ENCODE measurements at places on chromosomes 12 and 14. TPM values are rescaled to one million over a fixed set of nuclear protein-coding genes. Genes with fewer than 3 reads are reported as not detected.

CDCA3 gene
- 6.2 TPM for total RNA-seq

ERGIC2 gene
- total RNA-seq: 44.4 TPM

HOXC11 gene
- total RNA-seq: 0.38 TPM

DNA sequence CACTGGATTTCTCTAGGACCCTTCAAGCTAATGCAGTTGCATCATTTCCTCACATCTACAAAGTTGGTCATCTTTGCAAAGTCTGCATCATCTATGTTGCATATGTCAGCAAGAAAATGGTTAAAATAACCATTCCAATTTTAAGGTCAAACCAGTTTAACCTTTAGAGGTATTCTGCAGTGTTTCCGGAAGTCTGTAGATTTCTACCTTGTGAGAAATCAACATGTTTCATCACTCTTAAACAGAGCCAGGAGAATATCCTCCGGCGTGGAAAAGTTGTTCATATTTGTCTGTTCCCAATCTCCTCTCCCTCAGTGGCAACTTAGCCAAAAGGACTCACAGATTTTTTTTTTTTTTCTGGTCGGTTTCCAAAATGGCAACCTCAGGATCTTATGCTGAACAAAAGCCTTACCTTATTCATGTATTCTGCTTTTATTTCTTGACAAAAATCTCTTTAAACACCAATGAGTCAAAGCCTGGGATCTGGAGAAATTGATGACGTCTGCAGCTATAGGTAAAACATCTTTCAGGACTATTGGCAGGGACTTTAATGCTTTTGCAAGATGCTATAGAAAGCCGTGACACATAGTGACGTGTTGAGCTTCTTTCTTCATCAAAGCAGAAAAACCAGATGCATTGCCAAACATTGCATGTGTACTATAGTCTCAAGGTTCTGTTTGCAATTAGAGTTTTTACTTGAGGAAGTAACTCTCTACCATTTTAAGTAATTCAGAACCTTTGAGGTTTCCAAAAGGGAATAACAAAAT lies 16.0 kb upstream of the CDK17 start:
- no peak for DNase-seq

GRCh38 chr12:14710632-14711320 lies 14.4 kb upstream of the GUCY2C start:
- DNase-seq: no peak

- DNase-seq: no peak
These were observed 37.5 kb upstream of the KRR1 start for GRCh38 chr12:75548879-75549278.

GRCh38 chr14:92309968-92310530 lies 12.9 kb upstream of the SLC24A4 start:
- DNase-seq: no peak

- no peak for DNase-seq
These were observed 31.5 kb upstream of the NUAK1 start for GRCh38 chr12:106170285-106170684.

DNA sequence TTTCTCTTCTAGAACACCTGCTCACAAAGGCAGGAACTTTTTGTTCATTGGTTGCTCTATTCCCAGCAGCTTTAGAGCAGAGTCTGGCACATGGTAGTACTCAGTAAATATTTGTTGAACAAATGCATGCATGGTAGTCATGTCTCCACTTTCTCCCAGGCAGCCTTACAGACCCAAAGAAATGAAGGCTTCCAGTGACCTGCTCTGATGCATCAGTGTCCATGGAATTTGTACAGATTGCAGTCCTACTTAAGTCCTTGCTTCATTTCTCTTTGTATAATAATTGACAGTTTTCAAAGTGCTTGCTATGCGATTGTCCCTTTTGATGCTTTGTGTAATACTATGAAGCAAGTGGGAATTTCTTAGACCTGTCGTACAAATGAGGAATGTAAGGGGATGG lies 119.6 kb downstream of the DERA start:
- no peak for DNase-seq

GRCh38 chr12:28974166-28974565 lies 174.9 kb upstream of the FAR2 start:
- no peak for DNase-seq

- no peak for DNase-seq
These were observed 1.3 kb upstream of the ARHGAP5 start for GRCh38 chr14:32075672-32076277.

DNA sequence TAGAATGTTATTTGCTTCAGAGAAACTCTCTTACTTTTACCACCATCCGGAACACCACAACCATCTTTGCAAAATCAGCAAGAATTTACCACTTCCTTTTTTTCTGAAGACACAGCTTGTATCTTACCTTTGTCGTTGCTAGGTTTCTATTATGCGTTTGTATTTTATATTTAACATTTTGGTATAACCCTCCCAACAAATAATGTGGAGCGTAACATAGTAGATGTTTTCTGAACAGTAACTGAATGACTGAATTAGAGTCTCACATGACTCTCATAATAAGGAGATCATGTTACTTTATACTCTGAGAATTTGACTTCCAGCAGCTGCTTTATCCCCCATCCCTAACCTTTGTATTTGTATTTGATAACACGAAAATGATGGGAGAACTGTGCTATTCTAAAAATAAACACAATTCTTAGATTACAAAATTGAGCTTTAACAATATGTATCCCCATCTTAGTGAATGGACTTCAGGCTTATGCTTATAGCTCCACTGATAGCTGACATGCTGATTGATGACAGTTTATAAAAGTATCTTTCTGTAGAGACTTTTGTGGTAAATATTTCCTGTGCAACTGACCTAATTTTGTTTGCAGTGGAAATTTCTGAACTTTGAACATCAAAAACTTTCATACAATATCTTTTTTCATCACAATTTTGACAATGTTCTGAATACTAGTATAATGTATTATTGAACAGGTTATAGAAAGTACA lies 7.9 kb upstream of the KLRB1 start:
- DNase-seq: no peak

DNA sequence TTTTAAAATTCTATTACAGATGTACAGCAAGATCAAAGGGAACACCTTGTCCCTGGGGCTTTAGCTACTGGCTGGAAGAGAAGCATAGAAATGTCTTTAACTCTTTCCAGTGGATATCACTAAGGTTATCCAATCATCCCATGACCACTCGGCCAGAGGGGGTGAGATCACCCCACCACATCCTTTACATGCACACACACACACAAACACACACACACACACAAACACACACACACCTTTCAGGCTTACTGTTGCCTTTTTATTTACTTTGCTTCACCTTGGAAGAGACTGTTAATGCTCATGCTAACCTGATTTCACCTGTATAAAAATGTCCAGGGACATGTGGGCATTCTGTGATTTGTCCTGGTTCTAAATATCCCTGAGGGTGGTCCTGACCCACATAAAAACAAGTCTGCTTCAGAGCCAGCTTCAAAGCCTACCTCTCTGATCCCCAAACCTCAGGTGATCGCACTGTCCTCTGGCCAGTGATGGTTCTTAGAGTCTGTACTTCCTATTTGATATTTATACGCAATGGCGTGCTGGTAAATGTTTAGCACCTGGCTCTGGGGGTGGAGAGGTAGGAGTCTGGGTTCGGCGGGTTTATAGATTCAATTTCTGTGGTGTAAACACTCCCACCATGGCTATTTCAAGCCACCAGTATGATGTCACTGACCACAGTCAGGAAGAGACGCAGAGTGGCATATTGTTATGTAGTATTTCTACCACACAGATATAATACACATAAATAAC lies 166.1 kb upstream of the EEA1 start:
- no peak for DNase-seq

DNA sequence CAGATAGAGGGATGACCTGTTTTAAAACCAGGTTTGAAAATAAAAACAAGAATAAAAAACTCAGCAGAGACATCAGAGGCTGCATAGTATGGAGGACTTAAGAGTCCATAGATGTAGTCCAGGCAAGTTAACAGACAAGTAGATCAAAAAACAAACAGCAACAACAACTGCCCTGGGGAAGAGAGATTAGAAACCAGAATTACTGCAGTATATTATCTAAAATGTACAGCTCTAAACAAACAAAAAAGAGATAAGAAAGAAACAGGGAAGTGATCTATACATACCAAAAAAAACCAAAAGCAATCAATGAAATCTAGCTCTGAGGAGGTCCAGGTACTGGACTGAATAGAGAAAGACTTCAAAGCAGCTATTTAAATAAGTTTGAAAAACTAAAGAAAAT lies 48.8 kb downstream of the ACSM4 start:
- DNase-seq: no peak

- no peak for DNase-seq
These were observed 158.8 kb downstream of the TMTC3 start for GRCh38 chr12:88300931-88301330.

DNA sequence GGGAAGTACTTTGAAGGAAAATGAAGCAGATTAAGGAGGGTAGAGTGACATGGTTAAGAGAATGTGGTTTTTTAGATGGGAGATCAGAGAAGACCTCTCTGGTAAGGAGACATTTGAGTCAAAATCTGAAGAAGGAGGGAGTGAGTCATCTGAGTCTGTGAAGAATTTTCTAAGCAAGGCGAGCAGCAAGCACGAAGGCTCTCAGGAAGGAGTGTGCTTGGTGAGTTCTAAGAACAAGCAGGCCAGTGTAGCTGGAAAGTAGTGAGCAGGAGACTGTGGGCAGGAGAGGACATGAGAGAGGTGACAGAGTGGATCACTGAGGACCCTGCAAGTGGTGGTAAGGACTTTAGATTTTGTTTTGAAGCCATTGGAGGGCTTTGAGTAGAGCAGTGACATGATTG lies 76.3 kb upstream of the FUT8 start:
- no peak for DNase-seq

DNA sequence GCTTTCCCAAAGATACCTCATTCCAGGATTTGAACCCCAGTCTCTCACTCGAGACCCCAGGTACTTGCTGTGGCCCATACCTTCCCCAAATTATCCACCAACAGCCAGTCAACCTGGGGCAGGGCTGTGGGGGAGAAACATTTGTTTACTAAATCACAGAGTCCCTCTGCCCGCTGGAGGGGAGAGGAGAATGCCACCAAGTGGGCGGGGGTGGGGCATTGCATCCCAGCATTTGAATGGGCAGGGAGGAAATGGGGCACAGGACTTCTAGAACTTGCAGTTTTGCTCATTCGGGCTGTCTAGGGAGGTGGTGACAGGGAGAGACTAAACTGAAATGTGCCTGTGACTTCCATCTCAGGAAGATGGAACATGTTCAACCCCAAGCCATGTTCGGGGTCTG lies 10.9 kb upstream of the SERPINA9 start:
- DNase-seq: no peak

DNA sequence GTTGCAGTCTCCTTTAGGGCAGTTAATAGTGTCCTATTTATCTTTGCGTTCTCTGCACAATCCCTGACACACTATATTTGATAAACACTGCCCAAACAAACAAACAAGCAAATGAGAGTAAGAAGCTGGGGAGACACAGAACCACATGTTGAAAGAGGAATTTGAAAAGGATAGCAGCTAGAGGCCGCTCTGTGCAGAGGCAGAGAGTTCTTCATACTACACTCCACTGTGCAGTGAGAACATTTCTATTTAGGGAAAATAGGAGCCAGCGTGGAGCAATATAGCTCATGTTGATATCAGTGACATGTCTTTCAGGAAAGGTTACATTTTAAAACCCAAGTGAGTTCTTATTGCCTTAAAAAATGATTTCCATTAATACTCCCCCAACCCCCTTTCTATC lies 140.3 kb upstream of the SEL1L start:
- DNase-seq: no peak
